H4 (cell line): ENCODE measurements at places on chromosomes 12 and 14. TPM values are rescaled to one million over a fixed set of nuclear protein-coding genes. Genes with fewer than 3 reads are reported as not detected.

Gene GLIPR1L1
- not detected in 2 replicates for total RNA-seq

Gene MLH3
- 6.6 and 11.8 TPM in 2 replicates for total RNA-seq

Gene MUCL1
- total RNA-seq, result not detected in 2 replicates

Gene NFATC4
- total RNA-seq, result 7.1 and 9.5 TPM in 2 replicates

Gene FSCB
- 0.02 TPM in 1 of 2 replicates, not detected in the other for total RNA-seq

Gene IL22
- total RNA-seq, result not detected in 2 replicates

Gene C12orf54
- total RNA-seq, result not detected in 2 replicates

Gene SERPINA12
- total RNA-seq, result not detected in 2 replicates

Gene IL31
- not detected in 2 replicates for total RNA-seq

Gene RIPK3
- total RNA-seq, result not detected in 2 replicates

DNA sequence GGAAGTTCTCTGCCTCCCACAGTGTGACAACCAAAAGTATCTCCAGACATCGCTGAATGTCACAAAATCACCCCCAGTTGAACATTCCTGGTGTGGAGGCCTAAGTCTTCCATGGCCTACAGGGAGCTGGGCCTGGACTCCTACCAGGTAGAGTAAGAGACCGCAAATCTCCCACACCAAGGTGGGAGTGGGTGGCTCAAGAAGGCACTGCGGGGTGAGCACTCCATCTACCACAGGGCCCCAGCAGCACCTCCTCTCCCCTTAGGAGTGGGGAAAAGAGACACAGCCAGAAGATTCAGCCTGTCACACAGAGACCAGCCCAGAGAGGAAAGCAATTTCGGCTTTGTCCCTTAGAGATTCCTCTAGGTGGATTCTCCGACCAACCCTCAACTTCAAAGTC, 25.5 kb downstream of the LRTM2 start:
- DNase-seq, result no peak

DNA sequence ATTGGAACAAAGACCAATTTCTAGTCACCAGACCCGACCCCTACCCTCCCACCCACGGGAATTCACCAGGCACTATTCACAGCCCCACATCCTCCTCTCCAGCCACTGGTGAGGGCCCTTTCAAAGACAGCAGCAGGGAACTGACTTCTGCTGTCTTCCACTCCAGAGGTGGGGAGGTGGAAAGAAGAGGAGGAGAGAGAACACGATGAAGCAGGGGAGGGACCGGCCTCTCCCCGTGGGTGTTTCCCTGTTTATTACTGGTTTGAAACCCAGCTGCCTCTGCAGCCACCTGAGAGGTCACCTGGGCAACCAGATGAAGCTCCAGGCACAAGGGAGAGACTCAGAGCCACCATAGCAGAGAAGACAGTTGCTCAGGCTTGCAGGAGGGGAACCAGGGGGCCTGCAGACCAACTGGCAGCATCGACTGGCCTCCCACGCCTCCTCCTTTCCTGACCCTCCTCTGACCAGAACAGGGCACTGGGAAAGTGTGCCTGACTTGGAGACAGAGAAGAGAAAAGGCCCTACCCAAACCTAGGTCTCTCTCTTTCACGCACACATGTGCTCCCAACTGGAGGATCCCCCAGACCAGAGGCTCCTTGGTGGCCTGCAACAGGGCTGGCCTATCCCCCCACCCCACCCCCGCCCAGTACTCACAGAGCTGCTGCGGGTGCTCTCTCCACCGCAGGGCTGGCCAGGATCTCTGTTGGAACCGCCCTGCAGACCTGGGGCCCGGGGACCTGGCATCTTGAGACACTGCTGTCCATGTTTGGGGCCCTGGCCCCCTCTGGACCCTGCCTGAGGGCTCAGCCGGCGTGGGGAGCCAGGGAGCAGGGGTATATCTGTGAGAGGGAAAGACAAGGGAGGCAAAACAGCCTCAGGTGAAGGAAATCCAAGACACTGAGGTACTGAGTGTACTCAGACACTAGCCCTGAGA, 22.8 kb downstream of the ANO2 start:
- DNase-seq, result no peak

DNA sequence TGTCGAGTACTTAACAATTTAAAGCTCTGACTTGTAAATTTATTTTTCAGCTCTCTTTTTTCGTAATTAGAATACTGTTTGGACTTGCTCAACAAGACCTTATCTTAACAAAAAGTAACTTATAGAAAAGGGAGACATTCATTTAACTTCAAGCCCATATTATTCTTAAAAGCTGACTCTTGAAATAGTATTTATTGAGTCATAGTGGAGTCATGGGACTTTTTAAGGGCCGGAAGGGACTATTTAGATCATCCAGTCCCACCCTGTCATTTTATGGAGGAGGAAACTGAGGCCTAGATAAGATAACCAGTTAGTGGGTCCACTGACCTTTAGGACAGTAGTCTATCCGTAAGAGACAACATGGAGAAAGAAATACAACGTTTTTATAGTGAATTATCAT, 1.5 kb downstream of the RAP1B start:
- no peak for DNase-seq

GRCh38 chr12:109137055-109137454, 20.7 kb downstream of the ACACB start:
- no peak for DNase-seq

DNA sequence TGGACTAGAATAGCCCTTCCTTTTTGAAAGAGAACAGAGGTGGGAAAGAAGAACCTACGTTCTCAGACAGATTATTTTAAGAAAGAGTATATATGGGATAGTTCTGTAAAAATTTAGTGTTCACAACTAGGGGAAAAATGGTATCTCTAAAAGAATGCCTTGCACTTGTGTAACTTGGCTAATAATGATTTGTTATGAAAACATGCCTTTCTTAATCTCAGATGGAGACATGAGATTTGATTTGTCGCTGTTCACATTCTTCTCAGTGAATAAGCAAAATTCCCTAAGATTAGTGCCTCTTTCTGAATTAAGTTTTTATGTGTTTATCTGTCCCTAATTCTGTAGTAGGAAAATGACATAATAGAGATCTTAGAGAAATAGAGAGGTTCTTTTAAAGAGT, 100.8 kb downstream of the USP15 start:
- DNase-seq, result no peak

DNA sequence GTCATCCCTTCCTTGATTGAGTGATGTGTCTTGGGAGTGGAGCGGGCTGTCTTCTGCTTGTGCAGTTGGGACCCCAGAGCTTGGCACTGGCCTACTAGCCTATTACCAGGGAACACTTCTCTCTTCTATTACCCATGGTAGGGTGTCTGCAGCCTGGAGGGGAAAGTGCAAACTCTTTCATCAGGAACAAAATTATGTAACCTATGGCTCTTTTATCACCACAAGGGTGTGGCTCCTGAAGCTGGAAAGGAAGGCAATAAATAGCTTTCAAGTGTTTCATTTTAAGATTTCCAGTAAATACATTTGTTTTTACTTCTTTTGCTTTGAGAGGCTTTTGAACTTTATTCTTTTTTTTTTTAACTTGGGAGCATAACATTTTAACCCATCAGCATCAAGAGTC, 349.7 kb upstream of the FAR2 start:
- DNase-seq, result no peak

DNA sequence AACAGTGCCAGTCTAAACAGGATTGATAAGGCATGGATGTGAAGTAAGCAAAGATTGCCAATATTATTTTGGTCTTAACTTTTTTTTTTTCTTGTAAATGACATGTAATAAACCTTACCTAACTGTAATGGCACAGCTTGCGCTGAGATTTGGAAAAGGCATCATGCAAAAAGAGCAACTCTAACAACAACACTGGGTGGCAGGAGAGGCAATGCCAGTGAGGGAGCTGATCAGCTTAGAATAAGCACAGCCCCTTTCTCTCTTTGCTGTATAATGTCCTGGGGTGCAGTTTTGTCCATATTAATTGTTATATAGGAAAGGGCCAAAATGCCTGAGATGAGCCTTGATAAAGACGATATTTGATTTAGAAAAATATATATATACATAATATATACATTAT, 1589.7 kb upstream of the FLRT2 start:
- peak; percentile 8 for DNase-seq

- no peak for DNase-seq
These were observed 47.7 kb upstream of the IGF1 start for GRCh38 chr12:102528111-102528510.

DNA sequence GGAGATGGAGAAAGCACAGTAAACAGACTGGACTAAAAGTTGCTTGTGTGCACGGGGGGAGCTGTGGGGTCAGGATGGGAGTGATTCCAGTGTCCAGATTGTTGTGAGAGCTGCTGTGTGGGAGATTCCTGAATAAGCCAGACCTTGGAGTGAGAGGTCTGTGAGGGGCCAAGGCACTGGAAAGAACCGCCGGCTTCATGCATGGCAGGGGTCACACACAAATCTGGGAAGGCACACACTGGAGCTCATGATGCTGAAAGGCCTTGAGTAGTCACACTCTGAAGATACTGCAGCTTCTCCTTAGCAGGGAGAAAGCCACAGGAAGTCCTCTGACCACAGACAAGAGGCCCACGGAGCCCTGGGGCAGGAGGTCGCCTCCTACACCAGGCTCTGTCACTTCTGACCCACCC, 23.1 kb downstream of the ADCY6 start:
- DNase-seq, result no peak

DNA sequence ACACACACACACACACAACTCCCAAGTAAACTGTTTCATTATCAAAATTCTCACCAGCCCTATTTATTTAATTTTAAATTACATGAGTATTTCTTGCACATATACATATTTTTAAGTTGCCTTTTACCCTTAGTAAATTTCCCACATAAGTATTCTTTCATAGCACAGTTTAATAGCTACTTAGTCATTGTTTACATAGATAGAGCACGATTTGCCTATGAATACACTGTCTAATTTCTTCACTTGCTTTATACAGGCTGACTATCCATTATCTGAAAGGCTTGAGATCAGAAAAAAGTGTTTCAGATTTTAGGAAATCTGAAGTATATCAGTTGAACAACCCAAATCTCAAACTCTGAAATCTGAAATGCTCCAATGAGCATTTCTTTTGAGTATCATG, 30.9 kb downstream of the NIN start:
- no peak for DNase-seq

GRCh38 chr14:101076451-101077198, 173.1 kb upstream of the RTL1 start:
- DNase-seq, result no peak

GRCh38 chr14:28952666-28953065, 186.1 kb downstream of the FOXG1 start:
- DNase-seq, result no peak

- DNase-seq, result peak; percentile 94
These were observed 79.2 kb downstream of the B4GALNT3 start for GRCh38 chr12:538731-539539.

DNA sequence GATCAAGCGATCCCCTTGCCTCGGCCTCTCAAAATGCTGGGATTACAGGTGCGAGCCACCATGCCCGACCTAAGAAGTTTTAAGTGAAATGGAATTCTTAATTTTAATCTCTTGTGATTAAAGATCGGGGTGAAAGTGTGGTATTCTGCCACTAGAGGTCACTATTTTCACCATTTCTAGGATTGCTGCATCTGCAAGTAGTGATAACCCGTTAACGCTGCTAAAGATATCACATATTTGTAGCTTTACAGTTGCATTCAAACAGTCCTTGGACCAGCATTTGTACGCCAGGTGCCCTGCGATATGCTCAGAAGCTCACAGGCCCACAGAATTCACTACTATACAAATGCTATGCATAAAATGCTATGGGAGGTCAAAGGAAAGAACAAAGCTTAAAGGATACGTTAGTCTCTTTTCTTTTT, 19.3 kb downstream of the CCDC62 start:
- DNase-seq, result peak; percentile 29

DNA sequence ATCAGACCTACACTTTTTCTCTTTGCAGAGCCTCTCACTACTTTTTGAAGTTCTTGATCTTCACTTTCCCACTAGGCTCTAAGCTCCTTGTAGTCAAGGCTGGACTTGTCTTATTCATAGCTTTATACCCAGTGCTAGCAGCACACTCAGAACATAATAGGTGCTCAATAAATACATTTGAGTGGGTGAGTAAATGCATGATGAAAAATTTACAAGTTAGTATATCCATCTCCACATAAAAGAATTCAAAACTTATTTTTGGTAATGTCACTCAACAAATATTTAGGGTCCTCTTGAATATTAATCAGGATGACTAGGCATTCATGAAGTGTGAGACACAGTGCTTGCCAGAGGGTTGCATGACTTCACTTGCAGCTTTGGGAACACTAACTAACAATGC, 52.6 kb downstream of the NRXN3 start:
- no peak for DNase-seq

DNA sequence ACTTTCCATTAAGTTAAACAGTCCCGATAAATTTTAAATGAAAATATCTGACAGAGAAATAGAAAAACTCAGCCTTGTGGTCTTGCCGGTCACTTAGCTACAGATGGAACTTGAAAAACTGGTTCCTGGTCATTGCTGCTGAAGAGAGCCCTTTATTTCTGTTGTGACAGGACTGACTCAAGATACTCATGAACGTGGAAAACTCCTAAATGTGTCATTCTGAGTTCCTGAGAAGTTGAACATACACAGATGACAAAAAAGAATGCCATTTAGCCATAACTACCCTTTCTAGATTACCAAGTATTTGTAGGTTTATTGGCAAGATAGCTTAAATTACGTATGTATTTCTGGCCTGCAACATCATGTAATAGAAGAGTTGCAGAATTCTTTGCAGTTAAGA, 134.2 kb downstream of the HMGA2 start:
- DNase-seq, result no peak

DNA sequence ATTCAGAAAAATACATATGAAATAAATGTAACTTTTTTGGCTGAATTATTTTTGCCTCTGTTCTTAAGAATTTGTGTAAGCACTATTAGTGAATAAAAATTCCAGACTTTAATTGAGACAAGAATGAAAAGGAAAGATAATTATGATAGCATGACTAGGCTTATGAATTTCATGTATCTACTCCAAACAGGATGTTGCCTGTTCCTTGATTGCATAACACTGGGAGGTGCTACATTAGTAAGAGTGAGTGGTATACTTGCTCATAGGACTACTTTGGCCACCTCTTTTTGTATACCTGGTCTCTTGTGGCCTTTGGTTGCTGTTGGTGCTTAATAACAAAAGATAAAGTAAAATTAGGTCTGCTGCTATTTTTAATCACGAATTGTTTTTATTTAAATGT, 112.8 kb downstream of the NAV3 start:
- DNase-seq, result peak; percentile 82

- DNase-seq, result no peak
These were observed 3.8 kb downstream of the POMT2 start for GRCh38 chr14:77316872-77317301.
